ENCODE measurements at places on chromosomes 4 and X. TPM values are rescaled to one million over a fixed set of nuclear protein-coding genes. Genes with fewer than 3 reads are reported as not detected.

- no peak for DNase-seq
Observed at GRCh38 chr4:109649872-109650271, 53.4 kb downstream of the CASP6 start.

GRCh38 chr4:147717878-147718277 is 14.0 kb upstream of the ARHGAP10 start:
- DNase-seq: no peak

GRCh38 chr4:27006646-27007045 is 146.0 kb downstream of the STIM2 start:
- no peak for DNase-seq

GRCh38 chrX:70041993-70042392 is 7.7 kb downstream of the AWAT2 start:
- peak; percentile 69 for DNase-seq

DNA sequence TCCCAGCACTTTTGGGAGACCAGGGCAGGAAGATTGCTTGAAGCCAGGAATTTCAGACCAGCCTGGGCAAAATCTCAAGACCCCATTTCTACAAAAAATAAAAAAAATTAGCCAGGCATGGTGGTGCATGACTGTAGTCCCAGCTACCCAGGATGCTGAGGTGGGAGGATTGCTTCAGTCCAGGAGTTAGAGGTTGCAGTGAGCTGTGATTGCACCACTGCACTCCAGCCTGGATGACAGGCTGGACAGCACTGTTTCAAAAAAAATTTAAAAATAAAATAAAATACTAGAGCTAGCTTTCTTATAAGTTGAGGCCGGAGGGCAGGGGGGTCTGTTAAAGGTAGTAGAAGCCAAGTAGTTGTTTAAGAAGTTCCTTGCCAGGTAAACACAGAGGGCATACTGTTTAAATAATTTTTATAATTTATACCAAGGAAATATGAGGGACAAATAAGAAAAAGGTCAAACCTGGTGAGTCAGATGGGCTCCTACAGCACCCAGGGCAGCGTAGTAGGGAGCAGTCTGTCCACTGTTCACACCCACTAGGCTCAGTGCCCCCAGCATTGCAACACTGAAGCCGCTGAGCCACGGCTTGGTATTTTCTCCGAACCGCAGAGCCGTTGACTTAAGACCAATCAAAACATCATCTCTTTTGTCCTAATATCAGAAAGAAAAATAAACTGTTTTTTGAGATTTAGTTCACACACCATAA is 17.3 kb downstream of the COQ2 start:
- DNase-seq: no peak

GRCh38 chrX:74272230-74272629 is 31.8 kb upstream of the ZCCHC13 start:
- no peak for DNase-seq

GRCh38 chrX:24117258-24117657 is 32.3 kb upstream of the ZFX start:
- no peak for DNase-seq

- DNase-seq: no peak
Observed at GRCh38 chr4:16900325-16900724, 1.9 kb upstream of the LDB2 start.

GRCh38 chr4:6826781-6827508 is 44.4 kb downstream of the KIAA0232 start:
- DNase-seq: no peak

GRCh38 chr4:38157592-38157991 is 197.4 kb downstream of the PTTG2 start:
- no peak for DNase-seq

DNA sequence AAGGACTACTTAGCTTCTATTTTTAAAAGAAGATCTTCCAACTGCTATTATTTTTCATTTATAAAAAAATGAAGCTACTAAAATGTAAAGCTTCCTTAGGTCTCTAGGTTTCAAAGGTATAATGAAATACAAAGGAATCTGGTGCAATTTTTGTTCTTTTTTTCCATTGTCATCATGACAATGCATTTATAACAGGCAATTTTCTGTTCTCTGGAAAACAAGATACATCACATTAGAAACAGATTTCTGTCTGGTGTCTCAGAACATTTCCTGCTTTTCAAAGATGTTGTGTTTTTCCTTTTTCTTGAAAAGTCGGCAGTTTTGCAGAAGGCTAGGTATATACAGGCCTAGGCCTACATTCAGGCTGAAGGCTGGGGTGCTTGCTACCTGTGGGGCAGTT is 63.6 kb upstream of the ATP8A1 start:
- no peak for DNase-seq

- DNase-seq: no peak
Observed at GRCh38 chr4:6916069-6916586, 6.5 kb downstream of the TBC1D14 start.

DNA sequence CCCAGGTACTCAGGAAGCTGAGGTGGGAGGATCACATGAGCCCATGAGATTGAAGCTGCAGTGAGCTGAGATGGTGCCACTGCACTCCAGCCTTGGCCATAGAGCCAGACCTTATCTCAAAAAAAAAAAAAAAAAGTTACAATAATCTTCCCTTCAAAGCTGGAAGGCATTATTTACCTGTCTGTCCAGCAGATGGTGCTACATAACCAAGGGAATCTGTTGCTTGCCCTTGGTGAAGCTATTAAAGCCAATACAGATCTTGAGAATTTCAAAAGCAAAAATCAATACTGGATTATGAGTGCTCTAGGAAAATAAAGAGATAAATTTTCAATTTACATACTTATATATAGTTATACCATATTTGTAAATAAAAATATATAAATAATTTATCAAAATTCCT is 25.9 kb downstream of the PKD2 start:
- DNase-seq: no peak

DNA sequence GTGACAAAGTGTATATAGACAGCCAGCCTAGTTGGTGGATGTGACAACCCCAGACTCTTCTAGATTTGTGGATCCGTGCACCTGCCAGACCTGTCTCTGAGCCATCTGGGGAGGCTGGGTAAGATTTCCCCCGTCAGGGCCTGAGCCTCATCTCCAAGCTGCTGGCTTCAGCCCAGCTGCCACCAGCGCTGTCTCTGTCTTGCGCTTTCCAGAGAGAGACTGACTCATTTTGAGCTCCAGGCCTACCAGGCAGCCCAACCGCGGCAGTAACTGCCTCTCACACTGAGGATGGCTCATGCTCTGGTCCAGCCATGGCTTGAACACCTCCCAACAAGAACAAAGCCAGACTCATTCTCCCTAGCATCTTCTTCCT is 26.4 kb downstream of the NOP14 start:
- DNase-seq: no peak

- no peak for DNase-seq
Observed at GRCh38 chr4:114385195-114385985, 213.2 kb upstream of the UGT8 start.

Gene AMTN
- not detected for total RNA-seq

Gene TSPAN5
- total RNA-seq: 66.0 TPM

Gene SUPT20HL1
- total RNA-seq: not detected

Gene ARHGEF9
- 34.3 TPM for total RNA-seq

Gene CCSER1
- not detected for total RNA-seq

Gene COX7B2
- not detected for total RNA-seq

Gene BLOC1S4
- total RNA-seq: 14.9 TPM

Gene TCEAL6
- not detected for total RNA-seq

Gene ANAPC10
- total RNA-seq: 16.8 TPM

All from osteocyte (in vitro differentiated cells).